Anterior cingulate cortex (tissue), 58 donors: ENCODE measurements at places on chromosomes 12 and 14.

GRCh38 chr12:62658910-62659309 is 192.3 kb downstream of the MON2 start:
- DNase-seq = no peak

GRCh38 chr12:101727098-101727497 is 12.2 kb downstream of the SYCP3 start:
- DNase-seq = no peak

- DNase-seq = no peak
Measured at GRCh38 chr12:6315704-6316597, 5.5 kb downstream of the PLEKHG6 start.

GRCh38 chr14:99273766-99274345 is 1.9 kb upstream of the BCL11B start:
- no peak for DNase-seq

GRCh38 chr12:50112456-50113218 is 601 bp downstream of the COX14 start:
- no peak for DNase-seq

DNA sequence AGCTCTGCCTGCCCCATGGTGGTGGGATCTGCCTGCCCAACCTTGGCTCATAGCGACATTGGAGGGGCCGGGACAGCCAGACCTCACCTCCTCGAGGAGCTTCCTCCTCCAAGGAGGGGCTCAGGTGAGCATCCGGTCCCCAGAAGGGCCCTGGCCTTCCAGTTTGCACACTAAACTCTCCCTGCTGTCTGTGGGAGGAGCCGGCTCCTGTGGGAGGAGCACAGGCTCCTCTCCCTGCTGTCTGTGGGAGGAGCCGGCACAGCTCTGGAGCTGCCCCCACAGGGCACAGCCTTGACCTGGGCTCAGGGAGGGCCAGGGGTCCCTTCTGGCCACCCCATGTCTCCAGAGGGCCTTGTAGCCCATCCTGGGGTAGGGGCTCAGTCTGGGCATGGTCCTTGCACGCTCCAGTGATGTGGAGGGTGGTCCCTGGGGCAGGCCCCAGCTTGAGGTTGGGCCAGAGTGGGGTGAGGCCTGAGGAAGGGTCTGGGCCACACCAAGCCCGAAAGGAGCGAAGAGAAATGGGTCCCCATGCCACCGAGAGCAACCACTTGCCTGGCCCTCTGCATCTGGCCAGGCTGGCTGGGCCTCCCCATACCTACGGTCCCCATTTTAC is 147.5 kb upstream of the C14orf180 start:
- no peak for DNase-seq

DNA sequence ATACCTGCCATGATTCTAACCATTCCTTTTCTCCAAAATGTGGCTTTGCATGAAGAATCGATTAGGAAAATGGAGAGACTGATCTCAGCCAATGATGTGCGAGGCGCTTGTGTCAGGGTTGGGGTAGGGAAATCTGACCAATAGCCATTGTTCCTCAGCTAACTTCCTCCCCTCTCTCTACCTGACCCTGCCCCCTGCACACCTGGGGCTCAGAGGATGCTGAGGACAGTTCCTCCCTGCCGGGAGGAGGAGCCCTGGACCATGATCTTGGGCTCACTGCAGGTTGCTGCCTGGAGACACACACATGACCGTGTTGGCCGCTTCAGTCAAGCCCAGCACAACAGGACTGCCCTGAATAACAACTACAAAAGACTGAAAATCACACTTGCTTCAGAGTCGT is 119.8 kb upstream of the SFSWAP start:
- no peak for DNase-seq
